Activated CD4-positive, alpha-beta T cell treated with anti-CD3 and anti-CD28 coated beads, Interleukin-2, amount 50 U/mL, for 24 hours (primary cell): ENCODE measurements at places on chromosomes 4 and X.
A peak's percentile ranks its signal among the peaks of the same experiment; 100 is the strongest.

- DNase-seq, result no peak
These were observed 68.9 kb downstream of the SMIM20 start for GRCh38 chr4:25982962-25983361.

DNA sequence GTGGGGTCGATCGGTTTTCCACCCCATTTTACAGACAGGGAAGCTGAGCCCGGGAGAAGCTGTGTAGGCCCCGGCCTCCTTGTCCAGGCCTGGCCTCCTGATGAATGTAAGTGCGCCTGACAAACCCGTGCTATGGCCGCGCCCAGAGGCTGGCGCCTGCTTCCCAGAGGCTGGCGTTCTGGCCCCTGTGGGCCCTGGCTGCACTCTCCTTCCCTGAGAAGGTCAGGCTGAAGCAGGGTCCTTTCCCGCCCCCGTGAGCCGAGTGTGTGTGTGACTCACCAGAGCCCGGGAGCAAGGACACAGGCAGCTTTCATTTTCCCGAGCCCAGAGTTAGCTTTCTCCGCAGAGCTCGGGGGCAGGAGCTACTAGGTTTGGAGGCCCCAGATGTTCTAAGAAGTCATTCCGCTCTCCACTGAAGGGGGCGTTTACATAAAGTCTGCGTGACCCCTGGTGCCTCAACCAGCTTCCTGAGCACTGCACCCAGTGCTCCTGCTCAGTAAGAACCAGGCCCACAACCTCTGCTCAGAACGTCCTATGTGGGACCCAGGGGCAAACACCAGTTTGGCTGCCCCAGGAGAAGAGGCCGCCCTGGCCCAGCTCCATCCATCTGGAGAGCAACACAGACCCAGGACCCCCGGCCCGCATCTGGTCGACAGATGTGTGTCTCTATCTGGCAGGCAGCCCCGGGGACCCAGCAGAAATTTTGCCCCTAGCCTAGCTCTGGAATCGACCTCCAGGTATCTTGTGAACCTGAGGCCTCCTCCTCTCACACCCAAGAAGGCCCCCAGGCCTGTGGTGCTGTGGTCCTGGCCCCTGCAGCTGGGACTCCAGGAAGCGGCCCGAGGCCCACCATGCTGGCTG lies 13.6 kb downstream of the UVSSA start:
- no peak for DNase-seq

DNA sequence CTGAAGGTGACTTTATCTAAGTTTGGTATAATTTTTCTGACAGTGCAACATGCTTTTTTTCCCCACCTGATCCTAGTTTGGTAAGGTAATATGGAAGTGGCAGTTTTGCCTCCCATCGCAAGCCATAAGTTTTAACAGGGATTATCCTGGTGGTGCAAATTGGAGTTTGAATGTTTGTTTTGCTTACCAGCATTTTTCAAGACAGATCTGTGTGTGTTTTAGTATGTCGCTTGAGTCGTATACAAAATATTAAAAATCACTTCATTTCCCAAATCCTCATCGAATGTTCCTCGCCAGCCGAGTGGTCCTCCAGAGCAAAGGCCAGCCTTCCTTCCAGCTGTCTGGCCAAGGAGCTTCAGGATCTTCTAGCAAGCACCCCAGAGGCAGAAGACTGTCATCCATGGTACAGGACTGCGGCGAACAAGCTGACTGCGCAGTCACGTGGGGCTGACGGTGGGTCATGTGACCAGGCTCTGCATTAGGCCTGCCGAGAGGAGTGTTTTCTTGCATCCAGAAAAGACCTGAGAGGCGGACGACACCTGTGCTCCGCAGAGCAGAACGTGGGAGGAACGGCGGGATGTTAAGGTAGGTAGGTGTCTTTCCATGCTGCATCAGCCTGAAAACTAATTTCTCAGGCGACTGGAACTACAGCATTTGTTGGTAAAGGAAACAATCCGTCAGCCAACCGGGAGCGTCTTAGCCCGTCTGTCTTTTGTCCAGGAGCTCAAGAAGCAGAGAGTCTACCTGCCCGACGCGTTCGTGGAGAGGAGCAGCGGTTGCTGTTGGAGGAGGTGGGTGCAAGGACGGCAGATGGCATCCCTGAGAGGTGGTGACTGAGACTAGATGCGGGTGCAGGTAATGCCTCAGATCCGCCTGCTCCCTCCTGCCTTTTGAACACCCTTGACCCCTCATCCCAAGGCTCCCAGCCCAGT lies at the start of gene GPRASP3:
Gene GPRASP3, plus strand, starts transcription at position 507 of the 932 bp plus-strand sequence. CDS start 28,253 bp downstream, outside the sequence.
- DNase-seq, result peak; percentile 68

DNA sequence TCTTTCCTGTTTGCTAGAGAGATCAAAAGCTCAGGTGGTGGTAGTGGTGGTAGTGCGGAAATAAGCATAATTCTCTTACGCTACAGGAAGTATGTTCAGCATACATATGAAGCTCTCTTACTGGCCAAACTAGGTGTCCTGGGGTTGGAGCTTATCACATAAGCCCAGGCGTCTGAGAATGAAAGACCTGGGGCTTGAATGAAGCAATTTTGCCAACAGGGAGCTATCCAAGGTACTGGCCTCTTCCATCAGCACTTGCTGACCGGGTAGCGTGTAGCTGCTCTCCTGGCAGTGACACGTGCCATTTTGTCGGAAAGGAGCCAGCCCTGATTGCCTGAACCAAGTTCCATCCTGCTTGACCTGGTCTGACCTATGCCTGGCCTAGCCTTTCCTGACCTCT lies 65.9 kb upstream of the HPF1 start:
- DNase-seq, result no peak

DNA sequence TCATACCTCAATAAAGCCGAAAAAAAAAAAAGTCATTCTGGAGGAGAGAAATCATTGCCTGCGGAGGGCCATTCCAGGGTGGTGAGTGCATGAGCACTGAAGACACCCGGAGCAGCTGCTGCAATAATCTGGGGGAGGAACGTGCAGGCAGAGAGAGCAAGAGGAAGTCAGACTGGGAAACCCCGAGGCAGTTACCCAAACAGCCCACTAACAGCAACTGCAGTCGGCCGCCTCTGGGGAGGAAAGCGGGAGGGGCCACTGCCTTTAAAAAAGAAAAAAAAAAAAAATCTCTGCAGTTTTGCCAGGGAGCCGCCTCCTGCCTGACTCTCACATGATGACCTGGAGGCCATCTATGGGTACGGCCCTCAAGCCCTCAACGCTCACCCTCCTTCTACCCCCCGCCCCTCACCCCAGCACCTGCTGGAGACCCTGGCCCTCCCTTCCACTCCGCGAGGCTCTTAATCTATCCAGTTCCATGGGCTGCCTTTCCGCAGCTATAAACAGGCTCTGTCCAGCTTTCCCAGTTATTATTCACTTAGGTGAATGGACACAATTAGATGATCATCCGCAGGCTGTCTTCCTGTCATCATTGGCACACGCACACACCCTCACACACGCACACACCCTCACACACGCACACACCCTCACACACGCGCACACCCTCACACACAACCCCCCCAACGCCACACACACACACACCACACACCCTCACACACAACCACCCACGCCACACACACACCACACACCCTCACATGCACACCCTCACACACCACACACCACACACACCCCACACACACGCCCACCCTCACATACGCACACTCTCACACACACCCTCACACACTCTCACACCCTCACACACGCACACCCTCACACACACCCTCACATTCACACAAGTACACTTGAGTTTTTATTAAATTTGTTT lies 3.4 kb upstream of the AVPR2 start:
- DNase-seq, result peak; percentile 43

- no peak for DNase-seq
These were observed 16.7 kb upstream of the SOD3 start for GRCh38 chr4:24778464-24779225.

DNA sequence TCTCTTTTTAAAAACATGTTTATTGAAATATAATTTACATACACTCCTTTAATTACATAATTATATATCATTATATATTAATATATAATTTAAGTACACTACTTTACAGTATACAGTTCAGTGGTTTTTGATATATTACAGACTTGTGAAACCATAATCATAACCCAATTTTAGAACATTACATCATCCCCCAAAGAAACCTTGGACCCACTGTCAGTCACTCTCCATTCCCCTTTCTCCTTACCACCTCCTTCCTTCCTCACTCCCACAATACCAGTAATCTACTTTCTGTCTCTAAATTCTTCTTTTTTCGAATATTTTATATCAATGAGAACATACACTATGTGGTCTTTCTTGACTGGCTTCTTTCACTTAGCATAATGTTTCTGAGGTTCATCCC lies 17.9 kb upstream of the EXOSC9 start:
- DNase-seq, result no peak

- no peak for DNase-seq
These were observed 151.6 kb upstream of the HPGD start for GRCh38 chr4:174673865-174674264.

DNA sequence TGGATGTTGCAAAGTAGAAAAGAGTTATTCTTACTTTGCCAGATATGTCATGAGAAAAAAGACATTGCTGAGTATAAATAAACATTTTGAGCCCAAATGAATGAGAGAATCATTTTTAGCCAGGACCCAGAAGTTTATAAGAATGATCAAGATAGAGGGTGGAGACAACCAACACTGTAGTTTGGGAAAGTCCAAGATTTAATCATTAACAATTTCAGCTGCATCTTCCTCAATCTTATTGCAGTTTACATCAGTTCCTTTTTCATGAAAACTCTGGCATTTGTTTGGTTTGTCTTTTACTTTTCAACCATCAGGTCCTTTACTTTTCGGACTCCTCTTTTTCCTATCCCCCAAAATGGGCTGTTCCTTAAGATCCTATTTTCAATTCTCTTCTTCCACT lies 645.9 kb downstream of the ANKRD50 start:
- no peak for DNase-seq

GRCh38 chrX:1719270-1719669 lies 104.4 kb downstream of the ASMT start:
- no peak for DNase-seq

GRCh38 chr4:61128682-61129081 lies 71.4 kb upstream of the ADGRL3 start:
- no peak for DNase-seq

DNA sequence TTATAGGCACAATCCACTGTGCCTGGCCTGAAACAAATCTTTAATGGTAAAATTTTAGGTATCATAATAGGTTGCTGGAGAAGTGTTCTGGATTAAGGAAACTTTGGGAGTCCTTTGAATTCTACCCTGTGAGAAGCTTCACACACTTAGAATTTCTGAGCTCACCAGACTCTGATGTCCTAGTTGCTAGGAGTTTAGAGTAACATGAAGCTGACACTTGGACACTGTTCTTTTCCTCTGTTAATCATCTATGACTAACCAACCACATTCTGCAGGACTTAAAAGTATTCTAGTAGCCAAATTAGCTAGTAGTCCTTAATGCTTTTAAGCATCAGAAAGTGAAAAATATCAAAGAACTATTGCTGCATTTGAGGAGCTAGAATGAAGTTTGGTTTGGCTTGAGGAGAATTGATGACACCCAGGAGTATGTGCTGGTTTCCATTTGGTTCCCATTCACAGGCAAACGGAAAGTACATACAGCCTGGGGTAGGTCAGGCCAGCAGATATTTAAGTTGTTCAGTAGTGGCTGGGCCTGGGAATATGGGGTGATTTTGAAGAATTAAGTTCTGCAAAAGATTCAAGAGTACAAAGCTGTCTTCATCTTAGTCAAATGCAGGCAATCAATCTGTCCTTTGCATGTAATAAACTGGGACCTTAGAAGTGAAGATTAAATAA lies 38.8 kb upstream of the IGFBP7 start:
- no peak for DNase-seq

DNA sequence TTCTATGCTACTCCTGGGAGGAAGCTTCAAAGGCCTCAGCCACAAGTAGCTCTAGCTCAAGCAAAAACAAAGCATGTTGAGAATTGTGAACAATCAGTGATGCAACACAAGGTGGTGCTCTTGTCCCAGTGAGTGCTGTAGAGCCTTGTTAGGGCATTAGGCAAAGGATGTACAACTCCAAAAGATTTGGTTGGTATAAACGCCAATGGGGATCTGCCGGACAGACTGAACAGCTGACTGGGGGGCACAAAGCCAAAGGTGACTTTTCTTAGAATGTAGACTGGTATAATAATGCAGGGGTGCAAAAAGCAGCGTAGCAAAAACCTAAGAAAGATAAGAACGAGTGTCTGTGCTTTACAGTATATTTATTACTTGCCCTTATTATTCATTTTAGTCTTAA lies 62.6 kb upstream of the ALB start:
- DNase-seq, result no peak

- no peak for DNase-seq
These were observed 62.2 kb downstream of the ANXA3 start for GRCh38 chr4:78613522-78614321.

DNA sequence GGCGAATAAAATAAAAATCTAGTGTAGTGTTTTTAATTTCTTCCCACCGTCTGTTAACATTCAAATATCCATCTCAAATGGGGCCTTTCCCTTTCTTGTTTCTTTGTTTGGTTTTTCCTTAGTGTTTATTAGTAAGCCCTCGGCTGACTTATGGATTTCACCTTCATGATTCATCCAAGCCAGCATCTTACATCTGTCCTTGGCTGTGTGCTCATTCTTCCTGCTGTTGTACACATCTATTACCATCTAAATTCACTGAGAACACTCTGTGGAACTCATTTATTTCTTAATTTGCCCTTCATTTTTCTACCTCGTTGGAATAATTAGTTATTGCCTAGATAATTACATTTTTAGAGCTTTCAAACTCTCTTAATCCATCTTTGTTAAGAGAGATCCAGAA lies 84.9 kb downstream of the SPCS3 start:
- no peak for DNase-seq

- DNase-seq, result no peak
These were observed 67.0 kb downstream of the EFNB1 start for GRCh38 chrX:68895778-68896177.

GRCh38 chrX:8879750-8880149 lies 78.6 kb upstream of the FAM9A start:
- DNase-seq, result no peak

GRCh38 chr4:110073053-110073845 lies 125.2 kb downstream of the ELOVL6 start:
- DNase-seq, result no peak

DNA sequence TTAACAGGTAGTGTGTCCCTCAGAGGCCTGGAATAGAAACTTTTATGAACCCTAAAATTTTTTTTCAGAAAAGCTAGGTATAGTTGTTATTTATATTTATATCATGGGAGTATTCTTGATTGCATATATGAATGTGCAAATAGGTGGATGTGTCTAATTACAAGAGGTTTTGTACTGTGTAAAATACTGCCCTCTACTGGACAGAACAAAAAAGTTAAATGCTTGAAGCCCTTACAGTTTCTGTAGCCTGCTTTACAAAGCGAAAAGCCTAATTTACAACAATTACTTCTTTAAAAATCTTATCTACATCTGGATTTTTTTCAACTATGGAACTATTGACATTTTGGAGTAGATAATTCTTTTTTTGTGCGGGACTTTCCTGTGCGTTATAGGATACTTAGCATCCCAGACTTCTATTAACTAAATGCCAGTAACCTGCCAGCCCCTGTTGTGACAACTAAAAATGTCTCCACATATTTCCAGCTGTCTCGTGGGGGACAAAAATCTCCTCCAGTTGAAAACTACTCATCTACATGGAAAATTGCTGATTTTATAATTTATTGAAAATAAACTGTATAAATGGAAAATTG lies 35.1 kb downstream of the ENPEP start:
- peak; percentile 7 for DNase-seq

DNA sequence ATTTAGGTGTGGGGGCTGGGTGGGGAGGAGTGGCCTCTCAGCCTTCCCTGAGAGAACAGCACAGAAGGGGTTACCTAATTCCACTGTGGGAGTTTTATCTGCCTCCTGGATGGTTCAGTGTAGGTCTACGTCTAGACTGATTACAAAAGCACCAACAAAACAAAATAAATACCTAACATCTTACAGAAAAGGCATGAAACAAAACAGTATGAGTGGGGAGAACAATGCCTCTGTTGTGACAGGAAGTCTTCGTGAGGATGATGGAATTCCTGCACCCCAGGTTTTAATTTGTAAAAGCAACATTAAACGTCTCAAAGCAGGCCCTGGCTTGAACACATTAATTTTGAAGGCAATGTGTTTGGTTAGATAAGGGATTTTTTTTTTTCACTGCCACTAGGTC lies 112.1 kb upstream of the GPC4 start:
- DNase-seq, result no peak
